Osteocyte (in vitro differentiated cells): ENCODE measurements at places on chromosomes 11 and 22.
A peak's percentile ranks its signal among the peaks of the same experiment; 100 is the strongest.

DNA sequence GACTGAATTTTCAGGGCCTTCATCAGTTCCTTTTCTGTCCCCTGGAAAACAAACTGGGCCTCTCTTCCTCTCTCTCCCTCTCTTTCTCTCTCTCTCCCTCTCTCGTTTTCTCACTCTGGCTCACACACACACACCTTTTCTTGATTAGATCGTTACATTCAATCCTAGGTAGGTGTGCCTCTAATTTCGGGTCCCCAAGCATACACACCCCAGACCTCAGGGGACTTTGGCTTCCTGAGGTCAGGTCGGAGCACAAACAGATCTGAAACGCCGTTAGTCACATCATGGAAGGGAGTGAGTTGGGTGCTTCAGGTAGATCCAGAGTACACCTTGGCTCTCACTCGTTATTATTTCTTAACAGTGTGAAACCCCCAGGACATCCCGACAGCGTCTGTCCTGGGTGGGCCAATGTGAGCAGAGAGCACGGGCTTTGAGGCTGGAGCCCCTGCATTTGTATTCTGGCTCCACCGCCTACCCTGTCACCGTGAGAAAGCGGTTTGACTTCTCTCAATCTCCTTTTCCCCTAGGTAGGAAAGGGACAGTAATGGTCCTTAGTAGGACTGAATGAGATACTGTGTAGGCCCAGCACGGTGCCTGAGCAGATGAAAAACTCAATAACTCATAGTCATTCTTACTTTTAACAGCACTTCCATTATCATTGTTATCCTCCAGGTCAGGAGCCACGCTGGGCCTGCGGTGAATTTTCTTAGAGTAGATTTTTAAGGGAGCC, 37.3 kb upstream of the POU2AF1 start:
- DNase-seq, result no peak

- no peak for DNase-seq
Measured at GRCh38 chr22:38967451-38968450, 10.3 kb downstream of the APOBEC3A start.

DNA sequence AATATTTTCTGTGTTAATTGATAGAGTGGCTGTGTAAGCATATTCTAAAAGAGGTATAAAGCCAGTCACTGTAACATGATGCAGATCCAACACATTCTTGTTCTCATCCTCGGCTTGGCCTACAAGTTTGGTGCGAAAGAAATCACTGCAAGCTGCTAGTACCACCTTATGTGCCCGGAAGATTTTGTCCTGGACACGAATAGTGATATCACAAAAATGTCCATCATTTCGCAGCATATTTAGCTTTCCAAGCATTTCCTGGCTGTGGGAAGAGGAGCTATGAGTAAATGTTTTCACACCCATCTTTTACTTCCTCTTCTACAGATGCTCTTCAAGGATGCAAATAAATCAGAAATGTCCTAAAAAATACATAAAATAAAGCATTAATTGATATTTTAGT, 53.1 kb downstream of the ZBTB44 start:
- DNase-seq, result no peak

GRCh38 chr22:26883393-26883792, 226.0 kb downstream of the MIAT start:
- no peak for DNase-seq

DNA sequence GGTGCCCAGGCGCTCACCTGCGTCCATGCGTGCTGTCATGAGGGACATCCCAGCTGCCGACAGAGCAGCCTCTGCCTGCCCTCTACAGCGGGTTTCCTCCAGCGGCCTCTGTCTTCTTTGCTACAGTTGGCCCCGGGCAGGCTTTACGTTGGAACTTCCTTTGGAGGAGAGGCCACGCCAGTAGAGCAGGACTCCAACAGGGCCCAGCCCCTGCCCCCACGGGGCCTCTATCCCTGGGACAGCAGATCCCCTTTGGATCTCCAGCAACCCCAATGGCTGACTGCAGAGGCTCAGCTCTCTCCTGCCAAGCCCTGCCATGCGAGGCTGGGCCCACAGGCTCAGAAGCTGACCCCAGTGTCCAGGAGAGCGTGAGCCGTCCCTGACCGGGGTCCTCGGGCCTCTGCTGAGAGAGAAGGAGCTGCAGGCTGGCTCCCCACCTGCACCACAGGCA, 12.1 kb downstream of the TRPM5 start:
- no peak for DNase-seq

GRCh38 chr22:24420977-24421343, 6.4 kb upstream of the ADORA2A start:
- DNase-seq, result no peak

DNA sequence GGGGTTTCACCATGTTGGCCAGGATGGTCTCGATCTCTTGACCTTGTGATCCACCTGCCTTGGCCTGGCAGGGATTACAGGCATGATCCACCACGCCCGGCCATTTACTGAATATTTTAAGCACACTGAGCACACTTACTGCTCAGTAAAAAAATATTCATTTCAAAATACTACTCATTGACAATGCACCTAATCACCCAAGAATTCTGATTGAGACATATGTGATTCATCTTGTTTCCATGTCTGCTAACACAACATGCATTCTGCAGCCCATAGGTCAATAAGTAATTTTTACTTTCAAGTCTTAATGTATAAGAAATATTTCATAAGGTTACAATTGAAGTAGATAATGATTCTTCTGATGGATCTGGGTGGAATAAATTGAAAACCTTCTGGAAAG, 4.2 kb upstream of the OR52J3 start:
- DNase-seq, result no peak

GRCh38 chr11:112554586-112554985, 293.9 kb upstream of the PLET1 start:
- no peak for DNase-seq

DNA sequence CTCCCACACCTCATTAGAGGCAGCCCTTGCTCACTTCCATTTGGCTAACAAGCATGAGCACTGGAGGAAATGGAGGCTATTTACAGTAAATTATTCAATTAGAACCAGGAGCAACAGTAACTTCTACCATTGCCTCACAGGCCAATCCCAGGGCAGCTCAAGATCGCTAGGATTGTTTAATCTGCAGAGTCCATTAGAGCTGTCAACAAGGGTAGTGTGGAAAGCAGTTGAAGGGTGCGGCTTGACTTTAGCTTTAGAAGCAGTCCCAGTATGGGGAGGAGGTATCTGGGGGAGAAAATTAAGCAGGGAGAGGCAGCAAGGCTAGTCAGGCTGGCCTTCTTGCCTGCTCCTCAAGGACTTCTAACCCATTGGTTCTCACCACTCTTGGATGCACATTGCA, 38.3 kb upstream of the CYP2R1 start:
- DNase-seq, result no peak

DNA sequence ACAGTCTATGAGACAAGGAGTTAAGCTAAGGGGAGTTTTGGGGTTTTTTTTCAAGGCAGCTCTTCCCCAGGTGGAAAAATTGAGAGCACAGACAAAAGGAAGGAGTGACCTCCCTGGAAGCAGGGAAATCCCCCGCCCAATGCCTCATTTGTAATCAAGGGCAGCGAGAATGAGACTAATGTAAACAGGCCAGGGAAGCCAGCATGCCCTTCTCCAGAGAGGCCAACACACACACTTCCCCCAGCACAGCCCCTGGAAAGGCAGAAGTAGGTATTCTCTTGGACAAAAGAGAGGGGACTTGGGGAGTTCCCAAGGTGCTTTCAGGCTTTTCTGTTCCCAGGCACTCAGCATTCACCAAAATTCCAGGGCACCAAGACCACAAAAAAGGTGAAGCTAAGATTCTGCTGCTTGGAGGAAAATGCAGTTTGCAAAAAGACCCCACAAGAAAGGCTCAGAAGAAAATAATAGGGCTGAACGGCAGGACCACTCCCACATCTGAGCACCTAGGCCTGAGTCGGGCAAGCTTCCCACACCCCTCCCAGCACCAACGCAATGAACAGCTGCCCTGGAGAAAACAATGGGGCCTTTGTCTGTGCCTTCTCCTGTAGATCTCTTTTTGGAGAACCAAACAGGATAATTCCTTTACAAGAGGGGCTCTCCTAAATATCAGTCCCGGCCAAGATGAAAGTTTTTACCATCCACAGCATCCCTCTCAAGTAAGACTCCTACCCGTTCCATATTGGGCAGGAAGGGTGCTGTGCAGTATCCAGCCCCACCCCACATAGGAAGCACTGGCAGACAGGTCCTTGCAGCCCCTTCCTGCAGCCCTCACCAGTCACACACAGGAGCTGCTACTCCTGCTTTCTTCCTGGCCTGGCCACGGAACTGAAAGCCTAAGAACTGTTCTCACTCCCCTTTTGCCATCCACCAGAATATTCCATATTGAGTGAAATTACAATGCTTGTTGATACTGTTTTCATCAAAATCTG, 70.7 kb upstream of the AKIP1 start:
- DNase-seq, result no peak

DNA sequence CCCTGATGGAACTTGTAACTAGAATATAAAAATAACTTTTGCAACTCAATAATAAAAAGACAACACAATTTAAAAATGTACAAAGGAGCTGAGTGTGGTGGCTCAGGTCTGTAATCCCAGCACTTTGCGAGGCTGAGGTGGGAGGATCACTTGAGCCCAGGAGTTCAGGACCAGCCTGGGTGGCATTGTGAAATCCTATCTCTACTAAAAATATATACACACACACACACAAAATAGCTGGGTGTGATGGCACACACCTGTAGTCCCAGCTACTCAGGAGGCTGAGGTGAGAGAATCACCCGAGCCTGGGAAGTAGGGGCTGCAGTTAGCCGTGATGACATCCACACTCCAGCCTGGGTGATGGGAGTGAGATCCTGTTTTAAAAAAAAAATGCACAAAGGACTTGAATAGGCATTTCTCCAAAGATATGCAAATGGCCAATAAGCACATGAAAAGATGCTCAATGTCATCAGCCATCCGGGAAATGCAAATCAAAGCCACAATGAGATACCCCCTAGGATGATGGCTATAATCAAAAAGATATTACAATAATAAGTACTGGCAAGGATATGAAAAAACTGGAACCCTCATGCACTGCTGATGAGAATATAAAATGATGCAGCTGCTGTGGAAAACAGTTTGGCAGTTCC, 59.8 kb upstream of the SEPTIN5 start:
- no peak for DNase-seq

- DNase-seq, result peak; percentile 93
Measured at GRCh38 chr22:43388420-43388851, 23.4 kb upstream of the MPPED1 start.

GRCh38 chr11:2572491-2573239, 127.1 kb downstream of the KCNQ1OT1 start:
- no peak for DNase-seq

DNA sequence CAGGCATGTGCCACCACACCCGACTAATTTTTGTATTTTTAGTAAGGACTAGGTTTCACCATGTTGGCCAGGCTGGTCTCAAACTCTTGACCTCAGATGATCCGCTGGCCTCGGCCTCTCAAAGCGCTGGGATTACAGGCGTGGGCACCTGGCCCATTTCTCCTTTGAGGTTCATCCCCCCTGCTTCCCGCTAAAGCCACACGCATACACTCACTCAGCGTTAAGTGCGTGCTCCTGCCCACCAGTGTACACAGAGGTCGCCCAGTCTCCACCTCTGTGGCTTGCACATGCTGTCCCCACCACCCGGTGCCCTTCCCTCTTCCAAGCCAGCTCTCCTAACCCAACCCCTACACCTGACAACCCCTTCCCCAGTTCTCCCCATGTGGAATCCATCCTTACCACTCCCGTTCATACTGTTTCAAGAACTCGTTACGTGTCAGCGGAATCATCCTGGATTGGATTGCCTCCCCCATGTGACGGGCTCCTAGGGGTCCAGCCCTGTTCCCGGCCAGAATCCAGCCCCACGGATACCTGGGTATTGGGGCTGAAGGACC, 15.7 kb upstream of the CYTH4 start:
- no peak for DNase-seq

DNA sequence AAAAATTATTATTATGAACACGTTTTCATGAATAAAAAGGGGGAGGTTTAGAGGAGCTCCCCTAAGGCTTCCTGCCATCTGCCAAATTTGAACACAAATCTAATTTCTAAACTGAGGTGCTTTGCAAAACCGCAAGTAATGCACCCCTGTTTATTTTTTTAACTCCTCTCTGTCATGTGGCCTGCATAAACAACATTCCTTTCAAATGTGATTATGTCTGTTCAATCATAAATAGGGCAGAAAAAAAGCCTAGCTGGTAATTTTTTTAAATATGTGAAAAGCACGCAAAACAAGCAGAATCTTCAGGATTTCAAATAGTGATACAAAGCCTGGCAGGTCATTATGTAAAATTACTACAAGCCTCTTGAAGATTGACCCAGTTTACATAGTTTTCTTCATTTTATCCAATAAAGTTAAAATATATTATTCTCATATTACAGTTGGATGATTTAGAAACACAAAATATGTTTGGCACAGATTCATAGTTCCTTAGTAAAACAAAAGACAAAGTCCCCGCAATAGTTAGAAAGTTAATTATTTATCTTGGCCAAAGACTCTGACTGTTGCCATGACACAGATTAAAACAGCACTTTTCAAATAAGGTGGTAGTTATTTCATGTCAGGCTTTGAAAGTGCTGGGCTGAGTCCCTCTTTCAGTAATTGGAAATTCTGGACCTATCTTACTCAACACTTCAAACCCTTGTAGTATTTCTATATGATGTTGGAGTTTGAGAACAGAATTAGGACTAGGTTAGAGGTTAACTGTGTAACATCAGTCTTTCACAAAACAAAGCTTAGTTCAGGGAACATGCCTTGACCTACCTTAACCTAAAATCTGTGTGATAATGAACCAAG, 200.3 kb upstream of the MPPED2 start:
- no peak for DNase-seq

DNA sequence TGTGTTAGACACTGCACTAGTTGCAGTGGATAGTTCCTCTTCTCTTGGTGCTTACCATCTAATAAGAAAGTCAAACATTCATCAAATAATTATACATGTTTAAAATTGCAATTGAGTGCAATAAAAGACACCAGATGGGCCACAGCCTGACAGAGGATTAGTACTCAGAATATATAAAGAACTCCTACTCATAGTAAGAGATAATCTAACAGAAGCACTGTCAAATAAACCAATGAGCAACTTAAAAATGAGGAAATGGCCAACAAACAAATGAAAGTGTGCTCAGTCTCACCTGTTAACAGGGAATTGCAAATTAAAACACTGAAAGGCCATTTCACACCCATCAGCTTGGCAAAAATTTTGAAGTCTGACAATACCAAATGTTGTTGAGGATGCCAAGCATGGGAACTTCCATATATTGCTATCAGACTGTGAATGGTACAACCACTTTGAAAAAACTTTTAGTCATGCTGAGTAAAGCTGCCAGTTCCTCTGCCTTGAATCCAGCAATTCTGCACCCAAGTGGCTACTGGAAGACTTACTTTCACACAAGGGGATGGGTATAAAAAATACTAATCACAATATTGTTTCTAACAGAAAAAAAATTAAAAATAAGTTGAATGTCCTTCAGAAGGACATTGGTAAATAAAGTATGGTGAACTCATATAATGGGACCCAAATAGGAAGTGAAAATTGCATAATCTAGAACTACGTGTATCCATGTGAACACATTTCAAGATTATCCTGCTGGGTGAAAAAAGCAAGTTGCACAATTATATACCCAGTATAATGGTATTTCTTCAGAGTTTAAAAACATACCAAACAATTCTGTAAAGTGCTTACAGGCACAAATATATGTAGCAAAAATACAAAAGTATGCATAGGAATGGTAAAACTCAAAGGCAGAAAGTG, 41.4 kb upstream of the CREB3L1 start:
- DNase-seq, result no peak

GRCh38 chr22:39312410-39312809, 7.0 kb downstream of the RPL3 start:
- DNase-seq, result no peak
